ENCODE measurements at places on chromosomes 11 and 22.

DNA sequence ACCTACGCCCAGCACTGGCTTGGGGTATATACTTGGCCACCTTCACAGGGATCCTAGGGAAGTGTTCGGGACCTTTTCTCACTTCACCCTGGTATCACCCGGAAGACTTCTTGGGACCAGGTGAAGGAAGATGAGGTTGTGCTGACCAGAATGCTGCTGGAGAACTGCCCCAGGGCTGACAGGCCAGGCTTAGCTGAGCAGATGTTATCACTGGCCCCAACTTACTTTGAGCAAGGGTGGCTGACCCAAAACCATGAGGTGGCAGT is 4.5 kb downstream of the FTH1 start:
- DNase-seq, result no peak

DNA sequence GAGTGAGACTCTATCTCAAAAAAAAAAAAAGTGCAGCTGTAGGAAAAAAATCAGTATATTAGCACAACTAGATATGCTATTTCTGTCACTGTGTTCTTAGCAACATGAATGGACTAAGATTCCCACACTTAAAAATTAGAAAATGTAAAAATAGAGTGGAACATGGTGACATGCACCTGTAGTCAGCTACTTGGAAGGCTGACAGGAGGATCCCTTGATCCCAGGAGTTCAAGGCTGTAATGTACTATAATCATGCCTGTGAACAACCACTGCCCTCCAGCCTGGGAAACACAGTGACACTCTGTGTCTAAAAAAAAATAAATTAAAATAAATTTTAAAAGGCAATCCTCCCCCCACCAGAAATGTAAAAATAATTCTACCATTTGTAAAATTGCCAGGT is 29.8 kb downstream of the PICALM start:
- no peak for DNase-seq

DNA sequence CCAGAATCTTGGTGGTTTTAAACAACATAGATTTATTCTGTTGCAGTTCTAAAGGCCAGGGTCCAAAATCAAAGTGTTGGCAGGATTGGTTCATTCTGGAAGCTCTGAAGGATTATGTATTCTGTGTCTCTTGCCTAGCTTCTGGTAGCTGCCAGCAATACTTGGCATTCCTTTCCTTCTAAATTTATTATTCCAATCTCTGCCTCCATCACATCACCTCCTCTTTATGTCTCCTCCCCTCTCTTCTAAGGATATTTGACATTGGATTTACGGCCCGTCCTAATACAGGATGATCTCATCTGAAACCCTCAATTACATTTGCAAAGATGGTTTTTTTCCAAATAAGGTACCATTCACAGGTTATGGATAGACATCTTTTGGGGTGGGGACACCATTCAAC is 186.5 kb downstream of the SBF2 start:
- no peak for DNase-seq

GRCh38 chr22:43412808-43413795 is 1.3 kb downstream of the MPPED1 start:
- DNase-seq, result no peak

DNA sequence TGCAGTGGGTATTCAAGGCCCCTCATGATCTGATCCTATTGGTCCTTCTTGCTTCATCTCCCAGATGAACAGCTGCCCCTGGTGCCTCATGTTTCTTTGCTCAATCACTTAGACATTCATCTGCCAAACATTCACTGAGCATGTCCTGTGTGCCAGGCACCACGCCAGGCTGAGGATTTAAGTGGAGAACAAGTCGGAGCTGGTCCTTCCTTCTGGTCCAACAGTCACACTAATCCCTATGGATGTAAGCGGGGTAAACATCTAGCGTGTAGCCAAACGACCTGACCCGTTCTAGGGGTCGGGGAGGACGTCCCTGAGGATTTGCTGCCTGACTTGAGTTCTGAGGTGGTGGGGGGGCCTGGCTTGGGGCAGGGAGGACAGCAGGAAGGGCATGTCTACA is 21.9 kb downstream of the ZMAT5 start:
- no peak for DNase-seq

- no peak for DNase-seq
Measured at GRCh38 chr11:85665733-85666132, 804 bp upstream of the CREBZF start.

- no peak for DNase-seq
Measured at GRCh38 chr22:26568207-26568706, 21.7 kb downstream of the TPST2 start.

DNA sequence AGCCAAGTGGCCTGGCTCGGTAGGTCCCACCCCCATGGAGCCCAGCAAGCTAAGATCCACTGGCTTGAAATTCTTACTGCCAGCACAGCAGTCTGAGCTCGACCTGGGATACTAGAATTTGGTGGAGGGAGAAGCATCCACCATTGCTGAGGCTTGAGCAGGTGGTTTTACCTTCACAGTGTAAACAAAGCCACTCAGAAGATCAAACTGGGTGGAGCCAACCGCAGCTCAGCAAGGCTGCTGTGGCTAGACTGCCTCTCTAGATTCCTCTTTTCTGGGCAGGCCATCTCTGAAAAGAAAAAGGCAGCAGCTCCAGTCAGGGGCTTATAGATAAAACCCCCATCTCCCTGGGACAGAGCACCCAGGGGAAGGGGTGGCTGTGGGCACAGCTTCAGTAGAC is 22.3 kb upstream of the OR5B21 start:
- peak; percentile 28 for DNase-seq

DNA sequence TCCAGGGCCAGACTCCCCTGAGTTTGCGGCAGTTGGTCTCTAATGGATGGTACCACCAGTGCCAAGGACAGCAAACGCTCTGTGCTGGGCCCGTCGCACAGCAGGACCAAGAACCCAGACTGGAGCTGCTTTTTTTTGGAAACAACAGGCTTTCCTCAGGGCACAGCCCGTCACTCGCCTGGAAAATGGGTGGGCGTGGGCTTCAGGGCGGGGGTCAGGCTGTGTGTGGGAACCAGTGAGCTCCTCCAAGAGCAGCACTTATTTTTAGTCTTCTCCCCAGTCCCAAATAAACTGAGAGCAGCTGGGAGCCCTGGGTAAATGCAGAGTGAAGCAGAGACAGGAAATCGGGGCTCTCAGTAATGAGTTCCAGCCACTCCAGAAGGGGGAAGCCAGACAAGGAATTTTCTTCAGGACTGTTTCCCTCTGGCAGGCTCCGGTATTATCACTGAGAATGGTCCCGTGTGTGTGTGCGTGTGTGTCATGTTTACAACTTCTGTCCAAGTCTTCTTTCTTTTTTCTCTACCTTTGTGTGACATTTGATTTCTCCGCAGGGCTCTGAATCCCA is 63.0 kb downstream of the PPFIBP2 start:
- DNase-seq, result no peak

DNA sequence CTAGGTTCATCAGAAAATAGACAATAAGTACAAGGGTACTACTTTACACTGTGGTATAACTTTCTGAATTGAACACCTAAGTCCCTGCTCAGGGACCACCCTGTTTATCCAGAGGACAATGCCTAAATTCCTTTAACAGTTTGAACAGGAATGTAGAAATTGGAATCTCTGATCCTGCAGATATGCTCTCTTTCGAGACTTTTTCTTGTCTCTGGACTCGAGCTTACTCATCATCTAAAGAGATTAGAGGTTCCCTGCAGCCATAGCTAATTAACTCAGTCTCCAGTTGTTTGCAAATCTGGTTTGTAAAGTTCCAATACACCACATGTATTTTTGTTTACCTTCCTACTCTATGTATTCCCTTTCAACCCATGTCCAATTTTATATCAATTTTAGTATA is 1.0 kb downstream of the HOATZ start:
- DNase-seq, result no peak

Data from activated T-cell treated with anti-CD3 and anti-CD28 coated beads for 1 hour (primary cell).